ENCODE measurements at places on chromosomes 7 and 10.

DNA sequence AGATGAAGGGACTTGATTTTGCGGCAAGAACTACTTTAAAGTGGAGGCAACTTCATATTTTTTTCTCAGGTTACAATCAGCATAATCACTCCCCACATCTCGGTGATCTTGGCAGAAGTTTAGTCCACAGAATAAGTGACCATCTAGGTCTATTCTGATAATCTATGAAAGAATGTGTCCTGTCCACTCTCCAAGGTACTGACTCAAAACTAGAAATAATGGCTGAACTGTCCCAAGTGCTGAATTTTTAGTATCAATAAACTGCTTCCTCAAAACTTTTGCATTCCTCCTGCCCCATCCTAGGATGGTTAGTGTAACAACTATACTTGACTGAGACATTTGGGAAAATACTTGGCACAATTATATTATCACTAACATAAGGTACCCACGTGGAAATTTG, 10.9 kb upstream of the CHRM2 start:
- DNase-seq: no peak

DNA sequence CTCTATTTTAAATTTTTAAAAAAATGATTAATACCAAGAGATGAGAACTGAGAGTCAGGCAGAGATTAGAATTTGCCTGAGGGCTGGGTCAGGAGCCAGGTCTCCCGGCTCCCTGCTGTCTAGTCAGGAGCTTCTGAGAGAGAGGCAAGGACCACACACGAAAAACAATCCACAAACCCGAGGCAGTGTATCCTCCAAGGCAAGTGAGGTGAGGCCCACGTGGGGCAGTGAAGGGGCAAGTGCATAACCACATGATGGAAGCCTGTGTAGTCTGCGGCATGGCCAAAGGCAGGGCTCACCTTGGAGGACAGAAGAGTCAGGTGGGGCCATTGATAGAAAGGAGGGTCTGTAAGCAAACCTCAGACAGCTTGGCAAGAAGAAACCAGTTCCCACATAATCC, 541.2 kb upstream of the FOXK1 start:
- no peak for DNase-seq

DNA sequence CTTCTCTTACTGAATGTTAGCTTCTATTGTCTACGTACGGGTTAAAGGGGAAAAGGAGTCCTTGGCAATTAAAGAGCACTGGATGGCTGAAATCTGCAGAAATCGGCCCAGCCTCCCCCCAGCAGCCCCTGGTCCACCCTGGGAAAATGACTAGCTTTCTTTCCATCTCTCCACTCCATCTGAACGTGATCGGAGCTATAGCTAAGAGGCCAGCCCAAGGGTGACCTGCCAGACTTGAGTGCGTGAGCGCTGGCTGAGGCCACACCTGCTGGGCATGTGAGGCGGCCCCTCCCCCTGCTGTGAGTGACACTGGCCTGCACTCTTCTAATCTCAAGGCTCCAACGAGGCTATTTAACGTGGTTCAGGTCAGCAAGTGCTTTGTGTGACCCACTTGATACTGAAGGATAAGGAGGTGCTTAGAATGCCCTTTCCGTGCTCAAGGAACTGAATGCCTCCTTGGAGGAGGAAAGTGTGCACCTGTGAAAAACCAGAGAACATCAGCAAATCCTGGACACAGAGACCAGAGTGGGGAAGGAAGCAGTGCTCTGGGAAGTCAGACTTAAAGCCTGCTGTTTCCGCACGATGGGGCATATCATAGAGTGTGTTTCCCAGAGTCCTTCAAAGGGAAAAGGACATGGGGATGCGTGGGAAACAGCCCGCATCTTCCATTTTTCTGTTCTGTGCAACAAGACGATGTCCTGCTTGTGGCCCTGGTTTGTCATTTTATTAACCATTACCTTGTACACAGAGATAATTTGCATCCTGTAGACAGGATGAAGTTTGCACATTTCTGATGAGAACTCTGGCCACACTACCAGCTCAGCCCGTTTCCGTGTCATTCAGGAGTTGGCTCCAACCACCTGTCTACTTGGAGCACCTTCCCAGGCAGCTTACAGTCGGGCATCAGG, 12.5 kb upstream of the MNX1 start:
- DNase-seq: no peak

DNA sequence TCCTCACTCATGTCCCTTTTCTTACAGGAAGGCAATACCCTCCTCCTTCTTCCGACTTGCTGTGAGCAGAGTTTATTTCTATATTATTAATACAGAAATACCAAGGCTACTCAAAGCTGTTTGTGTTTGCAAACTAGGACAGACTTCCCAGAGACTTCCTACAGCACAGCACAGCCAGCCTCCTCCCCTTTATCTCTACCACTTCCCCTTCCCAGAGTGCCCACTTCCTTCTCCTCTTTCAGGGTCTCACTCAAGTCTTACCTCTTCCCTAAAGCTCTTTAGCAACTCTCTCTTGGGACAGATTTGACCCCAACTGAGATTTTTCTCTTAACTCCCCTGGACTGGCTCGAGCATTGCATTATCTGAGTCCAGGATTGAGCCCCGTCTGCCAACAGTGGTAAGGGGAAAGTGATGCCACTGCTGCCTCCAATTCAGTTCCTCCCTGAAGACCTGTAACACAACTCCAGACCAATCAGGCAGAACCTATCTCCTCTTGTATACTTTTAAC, 5.5 kb upstream of the LRGUK start:
- no peak for DNase-seq

DNA sequence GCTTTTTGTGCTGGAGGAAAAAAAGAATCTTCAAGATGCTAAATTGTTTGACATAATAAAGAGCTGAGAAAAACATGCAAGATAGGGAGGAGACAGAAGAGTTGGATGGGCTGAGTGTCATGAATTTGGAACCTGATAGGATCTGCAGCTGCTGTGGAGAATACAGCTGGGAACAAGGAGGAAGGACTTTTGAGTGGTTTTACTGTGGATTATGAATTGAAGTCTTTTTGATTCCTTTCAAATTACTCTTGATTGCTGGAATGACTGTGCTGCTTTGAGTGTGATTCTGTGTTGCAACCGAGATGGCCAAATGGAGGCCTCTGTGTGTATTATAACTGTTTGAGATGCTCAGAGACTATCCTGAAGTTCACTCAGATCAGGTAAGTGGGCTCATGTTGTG, 4.0 kb downstream of the EFCAB10 start:
- DNase-seq: no peak

- no peak for DNase-seq
These were observed 88.6 kb downstream of the USP6NL start for GRCh38 chr10:11522821-11523245.

DNA sequence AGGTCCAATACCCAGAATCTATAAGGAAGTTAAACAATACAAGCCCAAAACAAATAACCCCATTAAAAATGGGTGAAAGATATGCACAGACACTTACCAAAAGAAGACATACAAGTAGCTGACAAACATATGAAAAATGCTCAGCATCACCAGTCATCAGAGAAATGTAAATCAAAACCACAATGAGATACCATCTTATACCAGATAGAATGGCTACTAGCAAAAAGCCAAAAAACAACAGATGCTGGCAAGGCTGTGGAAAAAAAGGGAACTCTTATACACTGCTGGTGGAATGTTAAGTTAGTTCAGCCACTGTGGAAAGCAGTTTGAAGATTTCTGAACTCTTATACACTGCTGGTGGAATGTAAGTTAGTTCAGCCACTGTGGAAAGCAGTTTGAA, 331.1 kb downstream of the KIF20B start:
- DNase-seq: no peak

DNA sequence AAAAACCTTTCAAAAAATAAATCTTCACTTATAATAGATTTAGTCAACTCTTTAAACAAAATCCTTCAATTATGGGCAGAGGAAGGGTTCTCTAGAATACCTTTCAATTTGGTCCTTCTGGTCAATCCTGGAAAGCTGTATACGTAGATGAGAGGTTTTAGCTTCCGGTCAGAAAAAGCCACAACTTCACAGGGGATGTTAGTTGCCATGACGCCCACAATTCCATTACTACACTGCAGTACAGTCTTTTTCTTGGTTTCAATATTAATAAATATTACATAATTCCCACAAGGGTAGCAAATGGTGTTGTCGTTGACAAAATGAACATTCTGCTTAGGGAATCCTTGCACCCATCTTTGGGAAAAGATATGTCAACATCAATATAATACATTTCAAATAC, 1.7 kb downstream of the CFAP43 start:
- no peak for DNase-seq

- DNase-seq: no peak
These were observed at the start of gene PAXIP1 for GRCh38 chr7:155003092-155003375. Gene PAXIP1 (minus strand): TSS chr7:155003124. CDS start chr7:155002929, 195 bp downstream.

DNA sequence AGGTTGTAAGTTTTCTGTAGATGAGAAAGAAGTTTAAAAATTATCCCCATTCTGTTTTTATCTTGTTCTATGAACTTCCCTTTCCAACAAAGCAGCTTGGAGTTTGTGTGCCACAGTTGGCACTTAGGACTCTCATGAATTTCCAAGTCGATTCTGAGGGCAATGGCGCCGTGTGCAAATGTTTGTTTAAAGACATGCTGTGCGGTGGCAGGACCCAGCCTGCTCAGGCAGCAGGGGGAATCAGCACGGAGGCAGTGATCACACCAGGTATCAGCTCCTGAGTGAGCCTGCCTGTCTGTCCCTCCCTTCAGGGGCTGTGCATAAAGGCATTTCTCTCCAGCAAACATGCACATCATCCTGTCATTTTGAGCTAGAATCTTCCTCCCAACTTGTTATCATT, 109.8 kb upstream of the WDR11 start:
- no peak for DNase-seq

DNA sequence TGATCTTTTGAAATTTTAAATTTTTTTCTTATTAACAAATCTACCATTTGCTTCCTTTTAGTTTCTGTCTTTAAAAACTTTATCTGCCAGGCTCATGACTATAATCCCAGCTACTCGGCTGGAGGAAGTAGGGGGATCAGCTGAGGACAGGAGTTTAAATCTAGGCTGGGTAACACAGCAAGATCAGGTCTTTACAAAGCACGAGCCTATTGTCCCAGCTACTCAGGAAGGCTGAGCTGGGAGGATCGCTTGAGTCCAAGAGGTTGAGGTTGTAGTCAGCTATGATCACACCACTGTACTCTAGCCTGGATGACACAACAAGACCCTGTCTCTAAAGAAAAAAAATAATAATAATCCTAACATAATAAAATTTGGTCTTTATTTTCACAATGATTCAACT, 17.5 kb downstream of the DPY19L1 start:
- no peak for DNase-seq

DNA sequence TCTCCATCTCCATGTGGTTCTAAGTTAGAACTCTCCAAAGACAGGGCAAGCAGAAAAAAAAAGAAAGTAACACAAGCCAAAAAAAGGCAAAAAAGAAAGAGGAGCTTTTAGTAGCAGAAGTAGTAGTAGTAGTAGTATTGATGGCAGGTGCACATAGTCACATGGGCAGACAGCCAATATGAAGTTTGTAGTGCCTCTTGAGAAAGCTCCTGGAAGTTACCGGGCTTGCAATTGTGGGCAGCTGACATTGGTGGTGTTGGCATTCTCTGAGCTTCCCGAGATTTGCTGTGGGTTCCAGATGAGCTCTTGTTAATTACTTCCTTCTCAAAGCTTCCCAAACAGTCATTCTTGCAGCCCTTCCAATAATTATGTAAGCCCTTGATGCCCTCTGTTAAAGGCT, 1128.5 kb downstream of the TYW1 start:
- DNase-seq: no peak

DNA sequence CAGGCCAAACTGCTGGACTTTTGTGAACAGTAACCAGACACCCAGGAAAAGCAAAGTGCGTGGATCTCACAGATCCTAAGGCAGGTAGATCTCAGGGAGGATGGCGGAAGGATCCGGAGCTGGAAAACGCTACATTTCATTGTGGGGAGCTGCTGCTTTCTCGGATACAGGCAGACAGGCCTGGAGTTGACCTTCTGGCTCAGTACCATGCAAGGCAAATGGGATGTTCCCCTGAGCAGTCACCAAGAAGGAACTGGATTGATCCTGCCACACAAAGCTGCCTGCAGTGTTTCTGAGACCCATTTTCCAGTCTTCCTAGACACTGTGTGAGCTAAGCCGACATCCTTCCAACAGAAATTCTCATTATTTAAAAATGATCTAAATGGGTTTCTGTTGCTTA, 65.5 kb downstream of the ZRANB1 start:
- no peak for DNase-seq

GRCh38 chr7:101743995-101744360, 73.4 kb upstream of the CUX1 start:
- no peak for DNase-seq

DNA sequence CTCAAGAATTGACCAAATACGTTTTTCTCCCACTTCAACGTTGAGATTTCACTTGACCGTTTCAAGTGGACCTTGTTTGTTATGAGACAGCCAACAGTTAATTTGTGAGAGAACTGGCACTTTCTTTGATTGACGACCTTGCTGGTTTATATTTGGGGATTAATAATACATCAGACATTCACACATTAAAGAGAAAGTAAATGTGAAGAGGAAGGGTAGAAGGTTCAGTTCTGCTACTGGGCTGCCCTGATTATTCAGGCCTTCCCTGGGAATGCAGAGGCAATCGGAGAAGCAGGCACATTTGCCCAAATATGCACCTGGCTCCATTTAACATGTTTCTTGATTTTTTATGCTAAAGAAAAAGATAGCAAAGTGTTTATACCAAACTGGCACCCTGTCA, 114.1 kb downstream of the POU6F2 start:
- DNase-seq: no peak

DNA sequence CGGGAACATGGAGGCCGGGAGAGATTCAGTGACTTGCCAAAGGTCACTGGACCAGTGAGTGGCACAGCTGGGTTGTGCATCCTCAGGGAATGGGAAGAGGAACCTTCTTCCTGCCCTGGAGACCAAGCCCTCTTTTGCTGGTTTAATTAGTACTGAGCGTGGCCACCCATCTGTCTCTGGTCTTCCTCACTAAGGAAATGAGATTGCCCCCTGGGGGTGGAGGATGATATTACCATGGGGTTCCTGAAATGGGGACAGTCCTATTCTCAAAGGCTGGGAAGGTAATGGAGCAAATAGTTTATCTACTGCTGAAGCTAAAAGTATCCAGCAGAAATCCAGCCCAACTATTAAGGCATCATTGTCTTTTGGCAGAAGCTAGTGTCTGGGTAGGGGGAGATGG, 98.6 kb upstream of the FGFR2 start:
- no peak for DNase-seq

GRCh38 chr10:89242345-89242684, 9.3 kb downstream of the LIPA start:
- no peak for DNase-seq

GRCh38 chr10:132521041-132521465, 16.5 kb upstream of the INPP5A start:
- no peak for DNase-seq

DNA sequence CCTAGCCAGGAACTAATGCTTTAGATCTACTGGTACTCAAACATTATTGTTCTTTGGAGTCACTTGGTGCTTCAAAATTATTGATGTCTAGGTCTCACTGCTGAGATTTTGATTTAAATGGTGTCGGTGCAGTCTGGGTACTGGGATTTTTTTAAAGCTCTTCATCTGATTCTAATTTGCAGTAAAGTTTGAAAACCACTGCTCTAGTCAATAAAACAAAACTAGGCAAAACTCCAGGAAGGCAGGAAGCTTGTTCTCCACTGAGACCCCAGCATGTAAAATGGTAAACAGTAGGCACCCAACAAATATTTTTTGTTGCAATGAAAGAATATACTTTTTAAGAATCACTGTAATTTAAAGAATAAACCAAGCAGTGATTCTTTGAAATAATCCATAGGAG, 49.7 kb downstream of the ADD3 start:
- DNase-seq: no peak

All from cortex of kidney (tissue), 1 donor.